ENCODE measurements at places on chromosomes 3 and 15. TPM values are rescaled to one million over a fixed set of nuclear protein-coding genes. Genes with fewer than 3 reads are reported as not detected.

HIGD2B gene
- not detected for total RNA-seq

TIGIT gene
- 0.59 TPM for total RNA-seq

MBD4 gene
- 23.3 TPM for total RNA-seq

BSN gene
- 0.39 TPM for total RNA-seq

AMT gene
- total RNA-seq = 6.7 TPM

GRIP2 gene
- total RNA-seq = 2.4 TPM

KNL1 gene
- total RNA-seq = 11.8 TPM

CCDC54 gene
- total RNA-seq = not detected

DUOXA1 gene
- 14.4 TPM for total RNA-seq

SAMMSON gene
- total RNA-seq = 0.69 TPM

PLOD2 gene
- total RNA-seq = 24.2 TPM

STAB1 gene
- 42.4 TPM for total RNA-seq

XRN1 gene
- total RNA-seq = 110 TPM

GP9 gene
- 0.49 TPM for total RNA-seq

LRRC49 gene
- total RNA-seq = 11.4 TPM

GAP43 gene
- total RNA-seq = 1.3 TPM

TPRG1 gene
- total RNA-seq = 9.6 TPM

LRRC2 gene
- total RNA-seq = 2.8 TPM

PGBD4 gene
- total RNA-seq = 0.79 TPM

PRSS50 gene
- total RNA-seq = 0.89 TPM

FAM43A gene
- 10.7 TPM for total RNA-seq

Data from skin of body (tissue), 3 donors.